ENCODE measurements at places on chromosomes 16 and 17.

GRCh38 chr16:75062135-75062975, 54.2 kb downstream of the LDHD start:
- no peak for DNase-seq

GRCh38 chr16:22372882-22373661, 1.3 kb downstream of the CDR2 start:
- DNase-seq: peak; percentile 33

DNA sequence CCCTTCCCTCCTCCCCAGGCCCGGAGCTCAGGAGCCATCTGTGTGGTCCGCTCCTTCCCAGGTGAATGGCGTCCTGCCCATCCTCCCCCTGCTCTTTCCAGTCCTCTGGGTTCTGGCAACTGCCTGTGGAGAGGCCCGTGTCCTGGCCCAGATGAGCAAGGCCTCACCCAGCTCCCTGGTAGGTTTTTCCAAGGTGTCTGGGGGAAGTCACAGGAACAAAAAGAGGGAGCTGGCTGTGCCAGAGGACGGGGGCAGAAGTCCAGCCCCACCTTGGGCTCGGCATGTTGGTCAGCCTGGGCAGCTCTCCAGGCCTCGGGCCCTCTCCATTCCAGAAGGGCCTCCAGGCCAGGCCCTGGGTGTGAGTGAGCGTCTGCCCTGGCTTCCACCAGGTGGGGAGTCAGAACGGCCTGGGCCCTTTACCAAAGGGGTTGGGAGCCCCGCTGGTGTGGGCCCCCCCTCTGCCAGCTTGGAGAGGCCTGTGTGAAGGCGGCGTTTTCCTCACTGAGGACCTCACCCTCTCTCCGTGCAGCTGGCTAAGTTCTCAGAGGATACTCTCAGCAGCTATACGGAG, 25.1 kb downstream of the CASKIN2 start:
- DNase-seq: no peak

- DNase-seq: no peak
Measured at GRCh38 chr17:80883831-80884735, 107.6 kb upstream of the CHMP6 start.

GRCh38 chr17:80485846-80486245, 9.4 kb upstream of the NPTX1 start:
- DNase-seq: no peak

DNA sequence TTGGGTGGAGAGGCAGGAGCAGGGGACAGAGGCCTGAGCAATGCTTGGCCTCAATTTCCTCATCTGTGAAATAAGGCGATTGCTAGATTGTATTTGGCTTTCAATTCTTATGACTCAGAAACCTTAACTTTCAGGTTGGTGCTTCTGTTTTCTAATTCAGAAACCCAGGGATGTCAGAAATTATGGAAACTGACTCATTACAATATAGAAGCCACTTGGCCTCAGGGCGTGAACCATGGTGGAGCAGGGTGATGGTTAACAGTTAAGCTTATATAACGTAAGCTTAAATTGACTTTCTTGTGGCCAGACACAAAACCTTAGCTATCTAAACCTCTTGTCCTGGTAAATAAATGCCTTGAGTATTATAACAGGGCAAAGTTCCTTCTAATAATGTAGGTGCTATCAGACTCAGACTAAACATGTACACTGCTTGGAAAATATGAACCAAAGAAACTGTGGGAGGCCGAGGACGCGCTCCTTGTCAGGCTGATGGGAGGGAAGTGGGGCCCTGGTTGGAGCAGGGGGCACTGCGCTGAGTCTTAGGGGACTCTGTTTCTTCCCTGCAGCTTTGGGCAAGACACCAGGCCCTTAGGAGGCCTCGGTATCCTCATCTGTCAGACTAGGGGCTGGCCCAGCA, 17.1 kb upstream of the SREBF1 start:
- DNase-seq: no peak

DNA sequence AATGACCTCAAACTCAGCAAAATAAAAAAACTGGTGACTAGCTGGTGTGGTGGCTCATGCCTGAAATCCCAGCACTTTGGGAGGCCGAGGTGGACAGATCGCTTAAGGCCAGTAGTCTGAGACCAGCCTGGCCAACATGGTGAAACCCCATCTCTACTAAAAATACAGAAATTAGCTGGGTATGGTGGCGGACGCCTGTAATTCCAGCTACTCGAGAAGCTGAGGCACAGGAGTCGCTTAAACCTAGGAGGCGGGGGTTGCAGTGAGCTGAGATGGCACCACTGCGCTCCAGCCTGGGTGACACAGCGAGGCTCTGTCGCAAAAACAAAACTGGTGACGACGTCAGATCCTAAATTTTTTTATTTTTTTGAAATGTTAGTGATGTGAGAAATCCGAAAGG, 82.6 kb upstream of the TOB1 start:
- no peak for DNase-seq

DNA sequence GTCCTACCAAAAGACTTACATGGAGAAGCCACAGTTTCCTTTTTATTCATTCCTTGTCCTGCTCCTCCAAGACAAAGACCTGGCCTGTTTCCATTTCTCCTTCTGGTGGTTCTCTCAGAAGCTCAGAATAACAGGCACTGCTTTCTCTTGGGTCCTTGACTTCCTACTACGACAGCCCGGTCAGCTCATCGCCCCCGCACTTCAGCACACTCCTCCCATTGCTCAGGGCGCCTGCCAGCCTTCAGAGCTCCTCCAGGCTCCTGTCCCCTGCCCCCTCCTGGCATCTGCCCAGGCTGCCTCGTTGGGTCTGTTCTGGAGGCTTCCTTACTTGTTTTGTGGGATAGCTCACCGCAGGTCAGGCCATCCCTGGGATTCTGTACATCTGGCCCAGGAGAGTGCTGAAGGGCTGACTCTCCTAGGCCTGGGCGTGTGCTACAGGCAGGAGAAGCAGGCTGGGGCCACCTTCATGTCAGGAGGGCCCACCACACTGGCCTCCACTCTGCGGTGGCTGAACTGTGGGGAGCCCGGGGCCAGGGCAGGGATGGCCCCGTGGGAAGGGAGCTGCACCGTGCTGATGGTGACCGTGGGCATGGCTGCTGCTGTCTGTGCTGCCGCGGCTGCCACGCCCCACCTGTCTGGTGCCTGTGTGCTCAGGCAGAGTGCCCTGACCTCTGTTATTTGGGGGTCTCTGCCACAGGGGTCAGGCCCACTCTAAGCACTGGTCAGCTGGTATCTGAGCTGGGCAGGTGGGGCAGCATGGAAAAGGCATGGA, 17.7 kb downstream of the TCF25 start:
- no peak for DNase-seq

DNA sequence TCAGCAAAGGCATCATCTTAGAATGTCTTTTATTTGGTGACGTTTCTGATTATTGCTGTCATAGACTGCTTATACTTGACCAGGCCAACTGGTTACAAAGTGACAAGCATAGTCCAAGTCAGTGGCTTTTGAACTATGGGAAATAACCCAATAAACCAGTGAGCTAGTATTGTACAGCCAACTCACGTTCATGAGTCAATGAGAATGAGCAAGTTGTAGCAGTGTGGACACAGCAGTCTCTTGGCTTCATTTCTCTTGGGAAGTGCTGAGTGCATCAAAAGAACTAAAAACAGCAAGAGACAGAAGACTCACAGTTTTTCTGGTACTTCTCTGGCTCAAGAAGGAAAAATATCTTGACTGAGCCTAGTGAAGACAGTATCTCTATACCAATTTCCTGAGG, 36.9 kb upstream of the CRISPLD2 start:
- no peak for DNase-seq

GRCh38 chr16:57564571-57565270, 22.3 kb downstream of the ADGRG5 start:
- DNase-seq: peak; percentile 40

DNA sequence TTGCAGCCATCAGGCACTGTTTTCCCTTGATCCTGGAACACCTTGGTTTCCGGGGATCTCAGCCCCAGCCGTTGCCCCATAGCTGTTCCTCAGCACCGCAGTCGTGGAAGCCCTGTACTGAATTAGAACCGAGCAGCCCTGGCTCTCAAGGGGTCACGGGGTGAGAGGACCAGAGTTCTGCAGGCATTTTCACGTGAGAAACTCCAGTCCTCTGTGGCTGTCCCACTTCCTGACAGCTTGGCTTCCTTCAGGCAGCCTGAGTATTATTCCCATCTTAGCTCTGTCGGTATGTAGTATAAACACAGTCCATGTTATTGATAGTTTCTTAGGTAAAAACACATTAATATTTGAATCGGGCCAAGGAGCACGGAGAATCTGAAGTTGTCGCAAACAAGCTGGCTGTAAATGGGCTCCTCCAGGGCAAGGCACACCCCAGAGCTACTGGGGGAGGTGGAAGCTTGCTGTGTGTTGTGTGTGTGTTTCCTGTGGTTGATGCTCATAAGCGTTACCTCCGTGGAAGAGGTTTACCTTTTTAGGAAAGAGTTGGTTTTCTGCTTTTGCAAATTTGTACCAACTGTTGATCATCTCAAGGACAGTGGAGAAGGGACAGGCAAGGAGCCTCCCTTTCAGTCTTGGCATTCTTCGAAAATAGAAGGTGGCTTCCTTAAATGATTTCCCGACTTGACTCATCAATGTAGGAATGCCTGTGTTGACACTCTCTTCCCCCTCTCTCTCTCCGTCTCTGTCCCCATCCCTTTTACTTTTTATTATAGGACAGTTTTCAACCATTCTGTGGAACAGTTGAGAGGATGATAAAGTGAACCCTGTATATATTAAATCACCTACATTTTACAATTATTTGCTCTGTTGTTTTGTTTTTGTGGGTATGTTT, 208.9 kb upstream of the CHMP6 start:
- DNase-seq: no peak

Measured in RKO (cell line).